Coronary artery (tissue), 2 donors: ENCODE measurements at places on chromosomes 4 and X.
A peak's percentile ranks its signal among the peaks of the same experiment; 100 is the strongest.

GRCh38 chrX:3651277-3651676 is 62.2 kb downstream of the PRKX start:
- DNase-seq = no peak

DNA sequence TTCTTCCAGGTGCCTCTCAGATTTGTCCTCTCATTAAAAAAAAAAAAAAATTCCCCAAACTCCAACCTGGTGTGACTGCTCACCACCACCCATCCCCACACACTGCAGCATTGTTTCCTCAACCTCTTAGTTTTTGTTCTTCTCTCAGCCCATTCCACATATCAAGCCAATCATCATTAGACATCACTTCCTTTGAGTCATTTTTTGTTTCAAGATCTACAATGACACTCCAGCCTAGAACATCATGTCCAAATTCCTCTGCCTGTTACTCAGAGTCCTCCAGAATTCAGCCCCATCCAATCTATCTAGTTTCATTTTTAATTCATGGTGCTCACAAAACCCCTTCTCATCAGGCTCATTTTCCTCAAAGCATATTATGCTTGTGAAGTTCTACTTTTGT is 262.5 kb upstream of the TEX13A start:
- DNase-seq = no peak

DNA sequence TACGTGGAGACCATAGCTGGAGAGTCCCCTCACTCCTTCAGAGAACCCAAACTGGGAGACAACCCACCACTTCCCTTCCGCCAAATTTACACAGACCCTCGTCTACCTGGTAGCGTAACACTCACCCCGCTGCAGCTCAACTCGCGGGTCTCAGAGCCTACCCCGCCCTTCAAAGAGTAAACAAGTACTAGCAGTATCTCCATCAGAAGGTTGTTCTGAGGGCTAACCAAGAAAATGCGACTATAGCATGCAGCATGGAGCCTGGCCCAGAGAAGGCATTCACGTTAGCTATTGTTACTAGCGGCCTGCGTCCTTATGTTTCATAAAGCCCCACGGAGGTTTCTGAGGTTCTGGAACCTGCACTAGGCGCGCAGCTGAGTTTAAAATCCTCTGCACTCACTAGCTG is 531 bp upstream of the MANBA start:
- DNase-seq = no peak

DNA sequence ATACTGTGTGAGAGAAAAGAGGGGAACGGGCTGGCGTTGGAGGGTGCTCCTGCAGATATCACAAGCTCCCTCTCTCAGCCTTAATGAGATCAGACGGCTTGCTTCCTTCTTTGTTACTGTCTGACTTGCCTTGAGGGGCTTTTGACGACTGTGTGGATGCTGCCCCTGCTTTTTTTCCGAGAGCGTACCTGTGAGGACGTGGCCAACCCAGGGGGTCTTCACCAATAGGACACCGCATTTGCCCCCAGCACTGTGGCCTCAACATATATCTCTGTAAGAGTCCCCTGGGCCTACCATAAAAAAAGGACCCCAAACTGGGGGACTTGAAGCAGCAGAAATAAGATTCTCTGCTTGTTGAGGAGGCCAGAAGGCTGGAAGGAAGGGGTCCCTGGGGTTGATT is 143.9 kb downstream of the SHOX start:
- DNase-seq = peak; percentile 24

GRCh38 chr4:2433609-2434350 is 15.0 kb downstream of the CFAP99 start:
- no peak for DNase-seq

- DNase-seq = peak; percentile 64
Measured at GRCh38 chr4:4913147-4913561, 53.7 kb downstream of the MSX1 start.

GRCh38 chrX:17713288-17713687 is 24.0 kb upstream of the SCML1 start:
- DNase-seq = no peak

DNA sequence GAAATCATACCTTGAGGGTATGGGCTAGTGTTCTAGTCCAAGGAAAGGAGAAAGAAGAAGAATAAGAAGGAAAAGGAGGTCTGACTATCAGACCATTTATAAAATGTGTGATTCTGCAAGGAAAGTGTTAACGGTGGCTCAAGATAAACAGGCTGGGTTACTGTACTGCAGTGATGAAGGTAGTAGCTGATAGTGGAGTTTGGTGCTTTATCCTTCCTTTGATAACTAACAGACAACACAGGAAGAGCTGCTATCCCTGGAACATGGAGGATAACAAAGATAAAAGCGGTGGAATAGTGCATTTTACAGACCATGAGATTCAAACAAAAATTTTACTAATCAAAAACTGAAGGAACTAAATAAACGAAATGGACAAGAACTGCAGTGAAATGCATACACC is 2.6 kb downstream of the UNC5C start:
- no peak for DNase-seq

- no peak for DNase-seq
Measured at GRCh38 chr4:94127707-94128328, 79.8 kb upstream of the SMARCAD1 start.

DNA sequence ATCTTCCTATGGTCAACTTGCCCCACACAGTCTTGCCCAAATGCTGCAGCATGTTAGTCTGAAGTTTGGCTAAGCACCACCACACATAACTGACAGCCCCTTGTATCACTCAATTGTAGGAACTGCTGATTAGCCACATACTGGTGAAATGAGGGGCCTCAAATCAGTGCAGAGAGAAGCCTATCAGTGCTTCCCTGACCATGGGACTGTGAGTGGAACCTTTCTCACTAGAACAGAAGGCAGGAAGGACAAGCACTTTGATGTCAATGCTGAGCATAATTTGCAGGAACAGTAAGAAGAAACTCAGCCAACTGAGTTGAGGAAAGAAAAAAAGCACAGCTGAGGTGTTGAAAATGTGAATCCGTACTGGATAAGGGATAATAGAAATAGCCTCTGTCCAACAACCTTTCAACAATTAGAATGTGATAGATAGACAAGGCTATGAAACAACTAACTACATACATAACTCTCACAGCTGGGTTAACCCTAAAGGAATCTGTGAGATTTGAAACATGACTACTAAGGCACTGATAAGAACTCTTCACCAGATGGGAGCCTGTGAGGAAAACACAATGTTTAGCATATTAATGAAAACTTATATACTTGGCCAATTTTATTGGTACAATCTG is 136.6 kb upstream of the SH3RF1 start:
- no peak for DNase-seq
